Stimulated activated CD4-positive, alpha-beta T cell treated with anti-CD3 and anti-CD28 coated beads, TNF-alpha, amount 100 ng/mL, for 48 hours (primary cell): ENCODE measurements at places on chromosomes 5 and 9.

GRCh38 chr5:74866596-74867162, 492 bp upstream of the FAM169A start:
- no peak for DNase-seq

DNA sequence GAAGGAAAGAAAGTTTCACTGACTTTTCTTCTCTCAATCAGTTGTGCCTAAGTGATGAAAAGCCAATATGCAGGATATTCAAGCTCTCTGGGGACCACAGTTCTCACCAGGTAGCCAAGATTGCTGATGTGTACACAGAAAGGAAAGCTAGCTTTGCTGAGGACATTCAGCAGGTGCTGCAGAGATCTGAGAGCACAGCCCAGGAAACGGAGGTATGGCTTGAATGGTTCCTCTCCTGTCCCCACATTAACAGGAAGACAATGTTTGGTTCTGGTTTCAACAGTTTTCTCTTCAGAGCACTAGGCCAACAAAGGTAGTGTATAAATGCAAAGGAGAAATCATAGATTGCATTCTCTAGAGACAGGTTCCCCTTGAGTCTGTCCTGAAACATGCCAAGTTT, 69.6 kb downstream of the PTPDC1 start:
- DNase-seq: no peak

- DNase-seq: no peak
Observed at GRCh38 chr5:44659334-44659733, 149.4 kb upstream of the MRPS30 start.

DNA sequence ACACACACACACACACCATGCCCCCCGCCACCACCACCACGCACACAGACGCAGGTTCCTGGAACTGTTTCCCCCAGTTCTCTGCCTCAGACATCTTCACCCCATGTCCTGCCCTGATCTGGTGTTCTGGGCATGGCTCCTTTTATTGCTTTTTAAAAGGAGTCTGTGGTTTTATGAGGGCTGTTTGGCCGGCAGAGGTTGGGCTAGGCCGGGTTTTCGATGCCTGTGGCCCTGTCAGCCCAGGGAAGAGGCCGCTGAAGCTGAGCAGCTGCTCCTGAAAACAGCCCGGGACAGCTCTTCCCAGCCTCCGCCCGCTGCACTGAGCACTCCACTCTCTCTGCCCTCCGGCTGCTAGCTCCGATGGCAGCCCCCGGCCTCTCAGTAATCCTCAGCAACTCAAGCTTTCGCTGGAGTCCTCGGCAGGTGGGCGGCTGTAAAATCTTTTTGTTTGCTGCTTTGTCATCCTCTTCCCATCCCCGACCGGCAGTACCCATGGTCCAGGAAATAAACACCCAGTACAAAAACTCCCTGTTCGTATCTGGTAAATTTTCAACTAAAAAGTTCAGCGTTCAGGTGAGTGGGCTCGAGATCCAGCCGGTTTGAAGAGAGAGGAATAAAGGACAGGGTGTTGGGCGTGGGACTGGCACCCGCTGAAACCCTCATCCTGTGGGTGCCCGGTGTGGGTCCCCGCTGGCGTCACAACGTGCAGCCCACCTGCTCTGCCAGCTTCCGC, 103.0 kb upstream of the ERCC6L2 start:
- no peak for DNase-seq

DNA sequence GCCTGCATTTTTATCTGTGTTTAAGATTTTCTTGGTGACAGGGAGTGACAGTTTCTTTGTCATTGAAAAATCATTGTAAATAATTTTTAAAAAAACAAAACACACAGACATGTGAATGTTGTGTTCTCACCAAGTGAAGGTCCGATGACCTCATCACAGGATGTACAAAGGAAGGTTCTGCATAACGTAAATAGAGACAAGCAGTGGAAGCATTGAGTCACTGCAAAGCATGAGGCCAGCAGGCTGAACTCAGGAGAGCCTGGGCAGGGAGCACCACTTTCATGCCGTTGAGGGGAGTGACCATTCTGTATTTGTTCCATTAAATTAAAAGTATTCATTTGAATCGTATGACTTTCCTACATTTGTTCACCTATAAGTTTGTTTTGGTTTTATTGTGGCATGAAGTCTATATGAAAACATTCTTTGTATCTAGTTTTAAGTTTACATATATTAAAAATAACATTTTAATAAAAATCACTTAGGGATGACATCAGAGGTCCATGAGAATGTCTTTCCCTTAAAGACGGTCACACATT, 70.4 kb upstream of the TLE1 start:
- no peak for DNase-seq

DNA sequence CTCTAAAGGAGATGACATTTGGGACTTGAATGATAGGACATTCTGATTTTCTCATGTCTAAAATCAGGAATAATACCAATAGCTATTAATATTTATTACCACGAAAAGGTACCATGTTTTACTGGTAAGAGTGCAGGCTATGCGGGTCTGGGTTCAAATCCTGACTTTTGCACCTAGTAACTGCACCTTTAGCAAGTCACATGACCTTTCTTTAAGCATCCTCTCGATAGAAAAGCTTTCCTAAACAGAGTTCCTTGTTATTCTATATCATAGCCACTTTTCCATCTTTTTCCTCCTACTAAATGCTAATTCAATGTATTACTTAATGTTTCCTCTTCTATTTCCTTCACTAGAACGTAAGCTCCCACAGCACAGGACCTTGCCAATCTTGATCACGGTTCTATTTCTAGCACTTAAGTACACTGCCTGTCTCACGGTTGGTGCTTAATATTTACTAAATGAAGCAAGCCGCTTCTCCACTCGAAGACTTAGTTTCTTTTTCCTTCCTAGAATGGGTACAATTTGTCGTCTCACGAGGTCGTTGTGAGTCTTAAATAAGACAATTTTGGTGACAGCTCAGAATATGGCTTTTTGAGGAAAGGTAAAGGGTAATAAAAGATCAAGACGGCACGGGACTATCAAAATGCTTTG, 816 bp downstream of the RBM18 start:
- DNase-seq: no peak

DNA sequence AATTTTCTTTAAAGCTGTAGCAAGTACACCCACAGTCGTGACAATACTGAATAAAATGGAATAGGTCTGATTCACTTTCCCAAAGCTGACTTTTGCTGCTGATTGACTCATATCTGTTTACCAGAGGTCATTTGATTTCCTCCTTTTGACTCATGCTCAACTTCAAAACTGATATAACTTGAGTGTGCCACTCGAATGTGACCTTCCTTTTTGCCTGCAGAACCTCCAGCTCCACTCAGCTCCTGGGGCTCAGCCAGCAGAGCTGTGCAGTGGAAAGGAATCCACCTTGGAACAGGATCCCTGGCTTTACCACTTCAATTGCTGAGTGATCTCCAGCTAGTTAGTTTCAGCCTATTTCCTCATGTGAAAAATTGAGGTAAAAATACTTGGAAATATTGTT, 84.1 kb downstream of the FEM1C start:
- peak; percentile 16 for DNase-seq

- no peak for DNase-seq
Observed at GRCh38 chr5:6542421-6543345, 90.2 kb downstream of the NSUN2 start.

GRCh38 chr5:180333661-180334060, 19.5 kb downstream of the GFPT2 start:
- DNase-seq: no peak

DNA sequence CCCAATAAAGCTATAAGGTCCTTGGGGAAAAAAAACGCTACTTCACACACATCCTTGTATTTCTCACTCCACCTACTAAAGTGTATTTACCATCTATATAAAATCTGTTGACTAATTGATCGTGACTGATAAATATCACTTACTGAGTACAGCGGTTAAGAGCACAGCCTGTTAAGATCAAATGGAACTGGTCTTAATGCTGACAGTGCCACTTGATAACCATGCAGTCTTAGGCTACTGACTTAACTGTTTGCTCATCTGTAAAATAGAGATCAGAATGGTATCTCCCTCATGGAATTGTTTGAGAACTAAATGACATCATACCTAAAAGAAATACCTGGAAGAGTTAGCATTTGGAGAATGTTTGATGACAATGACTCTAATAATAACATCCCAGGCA, 67.5 kb downstream of the ZFAND5 start:
- no peak for DNase-seq

DNA sequence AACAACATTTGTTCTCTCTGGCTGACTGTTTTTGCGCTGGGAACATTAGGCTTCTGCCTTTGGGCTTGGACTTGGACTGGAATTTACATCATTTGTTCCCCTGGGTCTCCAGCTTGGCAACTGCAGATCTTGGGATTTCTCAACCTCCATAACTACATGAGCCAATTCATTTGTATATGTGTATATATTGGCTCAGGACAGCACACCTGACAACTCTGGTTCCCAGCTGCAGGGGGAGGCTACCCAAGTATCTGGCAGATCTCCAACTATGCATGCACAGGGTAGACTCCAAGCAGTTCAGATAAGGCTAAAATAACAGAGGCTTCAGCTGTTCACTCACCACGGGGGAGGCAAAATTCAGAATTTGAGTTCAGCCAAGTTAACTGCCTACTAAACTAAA, 31.6 kb upstream of the F2RL1 start:
- no peak for DNase-seq

GRCh38 chr9:130779153-130779855, 55.8 kb upstream of the ABL1 start:
- DNase-seq: no peak

- no peak for DNase-seq
Observed at GRCh38 chr5:80885396-80886000, 74.7 kb upstream of the RASGRF2 start.

GRCh38 chr9:5466766-5467165, 16.4 kb downstream of the CD274 start:
- no peak for DNase-seq

- DNase-seq: no peak
Observed at GRCh38 chr9:135015096-135015495, 72.4 kb upstream of the OLFM1 start.

- DNase-seq: no peak
Observed at GRCh38 chr9:132241483-132241839, 79.6 kb downstream of the NTNG2 start.
